ENCODE measurements at places on chromosomes 4 and X. TPM values are rescaled to one million over a fixed set of nuclear protein-coding genes. Genes with fewer than 3 reads are reported as not detected.

PABPC5 gene
- not detected for total RNA-seq

ZNF732 gene
- not detected for total RNA-seq

RIPPLY1 gene
- not detected for total RNA-seq

DDX53 gene
- not detected for total RNA-seq

TMPRSS11D gene
- not detected for total RNA-seq

SLITRK4 gene
- not detected for total RNA-seq

APOO gene
- 23.8 TPM for total RNA-seq

PDE5A gene
- total RNA-seq = 1.4 TPM

NDUFB11 gene
- 71.7 TPM for total RNA-seq

ENPP6 gene
- 0.89 TPM for total RNA-seq

DNA sequence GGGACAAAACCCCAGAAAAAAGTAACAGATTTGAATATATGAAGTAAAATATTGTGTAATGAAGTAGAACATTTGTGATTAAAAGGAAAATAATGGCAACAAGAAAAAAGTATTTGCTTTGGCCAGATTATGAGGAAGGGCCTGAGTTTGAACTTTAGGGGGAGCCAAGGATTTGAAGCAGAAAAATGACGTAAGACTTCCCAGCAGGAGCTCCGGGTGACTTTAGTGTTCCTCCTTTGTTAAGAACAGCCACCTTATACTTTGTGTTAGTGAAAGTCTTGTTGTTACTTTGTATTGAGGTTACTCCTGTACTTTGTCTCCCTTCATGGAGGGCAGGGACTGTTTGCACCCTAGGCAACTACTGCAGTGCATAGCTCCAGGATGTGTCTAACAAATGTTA, 41.1 kb downstream of the DCUN1D4 start:
- H3K36me3 ChIP-seq = peaks cover 24% of the 10 kb centered on the region
- H3K27me3 ChIP-seq = no peaks in the 10 kb centered on the region
- no peak overlapping the region for H3K4me3 ChIP-seq
- no peak for DNase-seq
- no peak overlapping the region for H3K27ac ChIP-seq

DNA sequence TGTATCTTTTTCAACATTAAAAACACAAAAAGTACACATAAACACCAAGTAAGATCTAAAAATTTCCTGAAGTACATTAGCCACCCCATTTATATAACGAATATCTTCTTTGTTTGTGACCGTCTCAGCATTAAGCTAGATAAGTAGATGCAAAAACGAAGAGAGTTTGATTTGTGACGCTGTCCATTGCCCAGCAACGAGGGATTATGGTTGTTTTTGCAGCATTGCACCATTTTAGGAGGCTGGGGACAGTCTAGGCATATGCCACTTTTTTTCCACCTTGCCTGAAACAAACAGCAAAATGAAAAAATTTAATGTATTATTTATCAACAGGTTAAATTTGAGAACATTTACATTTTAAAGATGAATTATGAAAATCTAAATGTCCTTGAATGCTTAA, 12.0 kb upstream of the IGSF1 start:
- no peaks in the 10 kb centered on the region for H3K4me1 ChIP-seq
- no peak overlapping the region for H3K27ac ChIP-seq
- no peaks in the 10 kb centered on the region for H3K27me3 ChIP-seq
- H3K4me3 ChIP-seq = no peak overlapping the region
- no peak for DNase-seq

- DNase-seq = no peak
- no peak overlapping the region for H3K4me3 ChIP-seq
- no peak overlapping the region for H3K27ac ChIP-seq
- H3K4me1 ChIP-seq = no peaks in the 10 kb centered on the region
- H3K27me3 ChIP-seq = no peaks in the 10 kb centered on the region
- H3K36me3 ChIP-seq = no peaks in the 10 kb centered on the region
These were observed 1999.4 kb upstream of the AGA start for GRCh38 chr4:179441596-179441995.

GRCh38 chr4:71648448-71648847, 135.4 kb downstream of the GC start:
- H3K36me3 ChIP-seq = no peaks in the 10 kb centered on the region
- no peak overlapping the region for H3K4me3 ChIP-seq
- no peak overlapping the region for H3K27ac ChIP-seq

DNA sequence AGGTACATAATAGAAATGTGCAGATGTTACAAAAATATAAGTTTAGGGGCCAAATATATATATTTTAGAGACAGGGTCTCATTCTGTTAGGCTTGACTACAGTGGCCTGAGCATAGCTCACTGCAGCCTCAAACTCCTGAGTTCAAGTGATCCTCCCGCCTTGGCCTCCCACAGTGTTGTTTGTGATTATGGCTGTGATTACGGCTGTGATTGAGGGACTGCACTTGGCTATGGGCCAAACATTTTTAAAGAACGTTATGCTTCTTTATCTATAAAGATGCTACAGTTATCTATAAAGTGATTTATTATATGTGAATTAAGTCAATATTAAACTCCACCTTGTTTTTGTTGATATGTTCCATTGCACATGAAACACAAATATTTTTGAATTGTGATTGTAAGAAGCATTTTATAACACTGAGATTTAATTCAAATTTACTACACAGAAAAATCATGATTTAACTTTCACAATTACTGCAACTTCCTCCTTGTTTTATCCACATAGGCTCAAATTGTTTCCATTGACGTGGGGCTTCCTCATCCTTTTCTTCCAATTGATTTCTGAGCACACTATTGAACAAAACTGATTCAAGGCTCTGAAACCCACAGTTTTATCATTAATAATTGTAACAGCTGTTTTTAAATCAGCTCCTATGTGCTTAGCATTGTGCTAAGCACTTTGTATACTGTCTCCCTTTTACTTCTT, 68.4 kb upstream of the BMPR1B start:
- H3K36me3 ChIP-seq = no peaks in the 10 kb centered on the region
- no peak for DNase-seq
- H3K4me1 ChIP-seq = no peaks in the 10 kb centered on the region
- H3K4me3 ChIP-seq = no peak overlapping the region

- no peak for DNase-seq
- H3K27ac ChIP-seq = peak overlapping the region; percentile 89
- peak overlapping the region; percentile 87 for H3K4me3 ChIP-seq
- peaks cover 17% of the 10 kb centered on the region for H3K4me1 ChIP-seq
- no peaks in the 10 kb centered on the region for H3K27me3 ChIP-seq
These were observed 39.6 kb downstream of the CLCN3 start for GRCh38 chr4:169659716-169660670.

- no peaks in the 10 kb centered on the region for H3K36me3 ChIP-seq
- no peak overlapping the region for H3K27ac ChIP-seq
- H3K27me3 ChIP-seq = no peaks in the 10 kb centered on the region
- H3K4me3 ChIP-seq = no peak overlapping the region
- peaks cover under 1% of the 10 kb centered on the region for H3K4me1 ChIP-seq
- no peak for DNase-seq
These were observed 42.7 kb downstream of the LHFPL1 start for GRCh38 chrX:112636951-112637581.

GRCh38 chrX:18471296-18471695, 45.9 kb downstream of the CDKL5 start:
- no peak overlapping the region for H3K27ac ChIP-seq
- no peak overlapping the region for H3K4me3 ChIP-seq
- H3K27me3 ChIP-seq = no peaks in the 10 kb centered on the region
- H3K4me1 ChIP-seq = no peaks in the 10 kb centered on the region
- H3K36me3 ChIP-seq = no peaks in the 10 kb centered on the region

DNA sequence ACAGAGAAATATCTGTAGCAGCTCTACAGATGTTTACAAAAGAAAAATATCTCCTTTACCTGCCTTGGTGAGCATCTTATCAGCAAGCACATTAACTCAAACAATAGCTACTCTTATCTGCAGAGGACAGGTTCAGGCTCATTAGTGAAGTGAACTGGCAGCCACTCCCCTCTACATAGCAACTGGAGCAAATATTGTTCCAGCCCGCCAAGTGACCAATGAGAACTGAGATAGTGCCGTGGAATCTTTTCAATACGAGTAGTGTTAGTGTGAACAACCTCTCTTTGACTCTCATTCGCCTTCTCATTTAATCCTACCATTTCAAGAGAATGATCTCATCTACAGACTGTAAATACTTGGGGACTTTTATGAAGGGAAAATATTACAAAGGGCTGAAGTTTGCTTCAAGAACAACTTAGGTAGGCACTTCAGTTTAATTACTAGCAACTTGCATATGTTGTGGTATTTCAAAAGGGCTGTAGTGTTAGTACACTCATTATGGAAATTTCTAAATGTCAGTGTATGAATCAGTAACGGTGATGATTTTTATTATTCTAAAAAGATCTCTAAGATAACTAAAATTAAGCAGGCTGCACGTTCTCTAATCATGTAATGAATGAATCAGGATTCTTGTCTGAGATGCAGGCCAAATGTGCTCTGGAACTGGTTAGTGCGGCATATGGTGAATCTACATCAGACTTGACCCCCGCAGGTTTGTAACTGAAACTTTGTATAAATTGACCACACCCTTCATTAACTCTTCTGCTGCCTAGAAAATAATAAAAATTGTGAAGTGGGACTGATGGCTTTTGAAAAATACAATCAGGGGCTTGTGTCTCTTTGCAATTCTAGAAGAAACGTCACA, 72.4 kb downstream of the PALLD start:
- peaks cover 3% of the 10 kb centered on the region for H3K27me3 ChIP-seq
- DNase-seq = no peak
- H3K4me1 ChIP-seq = no peaks in the 10 kb centered on the region
- no peaks in the 10 kb centered on the region for H3K36me3 ChIP-seq
- H3K4me3 ChIP-seq = no peak overlapping the region
- no peak overlapping the region for H3K27ac ChIP-seq

DNA sequence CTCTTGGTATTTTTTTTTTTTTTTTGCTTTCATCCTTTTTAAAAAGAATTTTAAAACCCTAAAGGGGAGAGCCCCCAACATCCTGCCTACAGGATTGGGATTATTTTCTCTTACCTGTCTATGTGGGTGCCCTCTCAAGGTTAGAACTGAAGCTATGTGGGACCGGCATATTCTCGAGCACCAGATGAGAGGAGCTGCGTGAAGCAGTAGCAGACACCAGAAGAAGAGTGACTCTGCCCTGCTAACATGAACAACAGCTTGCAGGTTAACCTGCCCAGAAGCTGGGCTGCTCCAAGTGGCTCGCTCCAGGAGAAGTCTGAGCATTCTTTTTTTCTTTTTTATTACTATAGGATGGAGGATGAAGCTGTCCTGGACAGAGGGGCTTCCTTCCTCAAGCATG, 102.6 kb upstream of the SLC4A4 start:
- H3K27me3 ChIP-seq = peaks cover 26% of the 10 kb centered on the region
- no peak overlapping the region for H3K4me3 ChIP-seq

- peaks cover 46% of the 10 kb centered on the region for H3K27me3 ChIP-seq
- H3K4me1 ChIP-seq = peaks cover 29% of the 10 kb centered on the region
- H3K27ac ChIP-seq = no peak overlapping the region
- DNase-seq = peak; percentile 38
- peak overlapping the region; percentile 69 for H3K4me3 ChIP-seq
- peaks cover 2% of the 10 kb centered on the region for H3K36me3 ChIP-seq
These were observed 538 bp downstream of the STBD1 start for GRCh38 chr4:76306882-76307659.

- H3K4me1 ChIP-seq = no peaks in the 10 kb centered on the region
- H3K4me3 ChIP-seq = no peak overlapping the region
- no peak for DNase-seq
- H3K27me3 ChIP-seq = no peaks in the 10 kb centered on the region
- H3K36me3 ChIP-seq = no peaks in the 10 kb centered on the region
These were observed 117.9 kb upstream of the HAND2 start for GRCh38 chr4:173647902-173648301.

DNA sequence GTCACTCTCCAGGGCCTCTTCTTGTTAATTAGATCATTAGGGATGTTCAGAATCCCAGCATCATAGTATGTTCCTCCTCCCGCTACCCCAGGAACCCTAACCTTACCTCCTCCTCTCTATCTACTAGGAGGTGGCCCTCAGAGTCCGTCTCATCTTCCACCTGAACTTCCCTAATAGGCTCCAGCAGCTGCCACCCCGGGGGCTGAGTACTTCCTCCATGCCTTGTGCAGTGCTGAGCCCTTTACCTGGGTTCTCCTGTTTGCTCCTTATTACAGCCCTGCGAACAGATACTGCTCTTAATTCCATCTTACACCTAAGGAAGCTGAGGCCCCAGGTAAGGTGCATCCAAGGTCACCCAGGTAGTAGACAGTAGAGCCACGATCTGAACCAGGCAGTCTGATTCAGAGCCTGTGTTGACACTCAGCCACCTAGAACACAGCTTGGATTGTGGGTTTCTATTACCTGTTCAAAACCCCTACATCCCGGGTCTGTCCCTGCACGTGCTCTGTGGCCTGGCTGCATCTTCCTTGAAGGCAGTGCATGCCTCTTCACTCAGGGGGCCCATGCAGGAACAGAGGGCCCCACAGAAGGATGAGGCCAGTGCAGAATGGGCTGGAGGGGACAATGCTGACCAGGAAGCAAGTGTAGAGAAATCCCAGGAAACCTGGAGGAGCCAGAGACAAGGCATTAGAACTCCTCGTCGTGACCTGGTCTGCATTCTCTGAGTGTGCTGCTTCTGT, 51.4 kb upstream of the MSANTD1 start:
- H3K27ac ChIP-seq = peak overlapping the region; percentile 75
- peaks cover 44% of the 10 kb centered on the region for H3K4me1 ChIP-seq
- H3K4me3 ChIP-seq = no peak overlapping the region
- H3K27me3 ChIP-seq = no peaks in the 10 kb centered on the region

DNA sequence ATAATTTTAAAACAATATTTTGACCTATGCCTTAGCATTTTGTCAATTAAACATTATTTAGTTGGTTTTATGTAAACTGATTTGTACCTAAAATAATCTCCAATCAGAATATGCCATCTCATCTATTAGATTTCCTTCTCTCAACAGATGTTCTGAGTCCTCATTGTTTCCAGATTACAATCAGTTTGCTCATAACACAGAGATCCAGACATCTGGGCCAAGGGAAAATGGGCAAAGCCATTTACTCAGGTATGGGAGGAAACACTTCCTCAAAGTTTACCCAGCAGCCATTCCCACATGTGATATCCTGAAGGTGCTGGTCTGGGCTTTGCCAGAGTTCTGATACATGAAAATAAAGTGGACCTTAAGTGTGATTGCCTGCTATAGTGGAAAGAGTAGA, 217.9 kb upstream of the GPC4 start:
- H3K4me1 ChIP-seq = no peaks in the 10 kb centered on the region
- no peak overlapping the region for H3K27ac ChIP-seq
- no peaks in the 10 kb centered on the region for H3K27me3 ChIP-seq
- no peak for DNase-seq
- H3K36me3 ChIP-seq = no peaks in the 10 kb centered on the region

DNA sequence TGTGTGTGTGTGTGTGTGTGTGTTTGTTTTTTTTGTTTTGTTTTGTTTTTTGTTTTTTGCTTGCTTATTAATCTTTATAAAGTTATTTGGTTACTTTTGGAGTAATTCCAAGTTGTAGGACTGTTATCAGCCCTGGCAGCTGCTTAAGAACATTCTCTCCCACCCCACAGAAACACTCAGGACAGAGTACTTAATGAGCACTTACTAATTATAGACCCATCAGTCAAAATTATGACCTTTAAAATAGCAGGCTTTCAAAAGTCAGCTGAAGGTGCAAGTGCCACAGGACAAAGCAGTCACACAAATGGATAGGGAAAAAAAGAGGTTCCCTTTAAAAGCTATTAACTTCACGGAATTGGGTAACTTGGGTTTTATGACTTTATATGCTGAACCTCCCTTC, 69.0 kb downstream of the BEND2 start:
- no peak overlapping the region for H3K27ac ChIP-seq
- no peaks in the 10 kb centered on the region for H3K27me3 ChIP-seq
- no peak overlapping the region for H3K4me3 ChIP-seq
- H3K36me3 ChIP-seq = no peaks in the 10 kb centered on the region
- DNase-seq = no peak
- no peaks in the 10 kb centered on the region for H3K4me1 ChIP-seq

- DNase-seq = no peak
- peaks cover 44% of the 10 kb centered on the region for H3K4me1 ChIP-seq
- no peak overlapping the region for H3K4me3 ChIP-seq
- no peak overlapping the region for H3K27ac ChIP-seq
- H3K27me3 ChIP-seq = no peaks in the 10 kb centered on the region
- H3K36me3 ChIP-seq = peaks cover 8% of the 10 kb centered on the region
These were observed 20.3 kb downstream of the ATP8A1 start for GRCh38 chr4:42636645-42636949.

Data from activated naive CD8-positive, alpha-beta T cell treated with anti-CD3 and anti-CD28 coated beads, Interleukin-2, amount 10 ng/mL, durations not matched to agents 7 days and 5 days (primary cell).